Caco-2 (cell line): ENCODE measurements at places on chromosomes 16 and 17.

GRCh38 chr17:76884995-76885893, 17.0 kb downstream of the MGAT5B start:
- DNase-seq = no peak

GRCh38 chr17:43453331-43453812, 30.4 kb upstream of the DHX8 start:
- no peak for DNase-seq

GRCh38 chr16:87295661-87296531, 21.3 kb downstream of the C16orf95 start:
- no peak for DNase-seq

DNA sequence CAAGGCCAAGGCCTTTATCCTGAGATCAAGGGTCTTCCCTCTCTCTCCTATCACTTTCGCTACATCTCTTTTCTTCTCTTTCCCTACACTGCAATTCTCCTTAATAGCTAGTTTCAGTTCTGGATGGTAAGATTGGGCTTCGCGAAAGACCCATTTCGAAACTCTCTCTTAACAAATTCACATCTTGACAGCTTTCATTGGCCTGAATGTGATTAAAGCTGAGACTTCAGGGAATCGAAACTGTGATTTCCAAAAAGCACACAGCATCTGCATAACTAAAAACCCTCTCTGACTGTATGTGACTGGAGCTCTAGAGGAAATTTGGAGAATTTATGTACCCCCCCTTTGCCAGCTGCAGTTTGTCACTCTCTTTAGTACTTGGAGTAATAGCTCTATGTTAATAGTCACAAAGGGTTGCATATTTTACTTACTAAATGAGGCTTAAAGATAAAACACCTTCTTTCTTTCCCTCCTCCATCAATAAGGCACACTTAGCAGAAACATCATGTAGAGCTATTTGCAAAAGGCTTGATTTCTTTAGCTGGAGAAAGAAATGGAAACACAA, 105.3 kb upstream of the FAM20A start:
- no peak for DNase-seq

DNA sequence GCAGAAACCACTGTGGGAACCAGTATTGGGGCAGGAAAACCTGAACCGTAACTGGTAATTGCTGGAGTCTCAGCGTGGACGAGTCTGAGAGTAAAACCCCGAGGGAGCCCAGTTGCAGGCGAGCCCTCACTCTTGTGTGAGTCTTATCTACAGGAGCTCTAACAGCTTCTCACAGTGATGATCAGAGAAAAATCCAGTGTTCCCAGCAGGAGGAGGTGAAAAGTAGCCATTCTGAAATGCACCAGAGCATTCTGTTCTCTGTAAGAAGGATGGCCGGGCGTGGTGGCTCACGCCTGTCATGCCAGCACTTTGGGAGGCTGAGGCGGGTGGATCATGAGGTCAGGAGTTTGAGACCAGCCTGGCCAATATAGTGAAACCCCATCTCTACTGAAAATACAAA, 161.2 kb downstream of the COPRS start:
- no peak for DNase-seq

DNA sequence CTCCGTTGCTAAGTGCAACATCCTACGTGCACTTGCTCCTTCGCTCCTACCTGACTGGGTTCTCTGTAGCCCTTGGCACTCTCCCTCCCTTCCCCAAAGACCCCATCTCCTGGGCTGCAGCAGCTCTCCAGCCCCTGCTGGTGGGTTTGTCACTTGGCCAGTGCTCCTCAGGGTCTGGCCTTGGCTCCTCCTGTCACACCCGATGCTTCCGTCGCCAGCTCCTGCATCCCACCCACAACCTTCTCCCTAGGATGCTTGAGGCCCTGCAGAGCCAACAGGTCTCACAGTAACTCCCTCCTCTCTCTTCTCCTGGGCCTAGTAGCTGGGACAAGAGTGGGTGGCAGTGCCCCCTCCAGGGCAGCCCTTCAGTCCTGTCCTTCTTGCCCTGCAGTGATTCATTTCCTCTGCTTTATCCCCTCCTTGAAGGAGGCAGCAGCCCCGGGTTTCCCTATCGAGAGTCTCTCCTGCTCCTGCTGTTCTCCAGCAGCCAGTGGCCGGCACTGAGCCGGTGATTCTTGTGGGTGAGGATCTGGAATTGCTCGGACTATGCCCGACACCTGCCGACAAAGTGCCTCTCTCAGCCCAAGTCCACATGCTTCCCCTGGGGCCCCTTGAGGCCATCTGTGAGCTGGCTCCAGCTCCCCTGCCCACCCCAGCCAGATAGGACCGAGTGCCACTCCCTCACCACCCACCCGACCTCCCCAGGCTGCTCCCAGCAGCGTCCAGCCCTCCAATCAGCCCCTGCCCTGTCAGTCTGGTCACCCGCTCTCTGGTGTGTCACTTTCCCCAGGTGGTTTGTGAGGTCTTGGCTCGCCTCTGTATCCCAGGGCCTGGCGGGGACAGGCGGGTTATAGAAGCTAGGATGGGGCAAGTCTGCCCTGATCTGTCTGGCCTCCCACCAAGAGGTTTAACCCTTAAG, 3.8 kb downstream of the LITAFD start:
- no peak for DNase-seq

DNA sequence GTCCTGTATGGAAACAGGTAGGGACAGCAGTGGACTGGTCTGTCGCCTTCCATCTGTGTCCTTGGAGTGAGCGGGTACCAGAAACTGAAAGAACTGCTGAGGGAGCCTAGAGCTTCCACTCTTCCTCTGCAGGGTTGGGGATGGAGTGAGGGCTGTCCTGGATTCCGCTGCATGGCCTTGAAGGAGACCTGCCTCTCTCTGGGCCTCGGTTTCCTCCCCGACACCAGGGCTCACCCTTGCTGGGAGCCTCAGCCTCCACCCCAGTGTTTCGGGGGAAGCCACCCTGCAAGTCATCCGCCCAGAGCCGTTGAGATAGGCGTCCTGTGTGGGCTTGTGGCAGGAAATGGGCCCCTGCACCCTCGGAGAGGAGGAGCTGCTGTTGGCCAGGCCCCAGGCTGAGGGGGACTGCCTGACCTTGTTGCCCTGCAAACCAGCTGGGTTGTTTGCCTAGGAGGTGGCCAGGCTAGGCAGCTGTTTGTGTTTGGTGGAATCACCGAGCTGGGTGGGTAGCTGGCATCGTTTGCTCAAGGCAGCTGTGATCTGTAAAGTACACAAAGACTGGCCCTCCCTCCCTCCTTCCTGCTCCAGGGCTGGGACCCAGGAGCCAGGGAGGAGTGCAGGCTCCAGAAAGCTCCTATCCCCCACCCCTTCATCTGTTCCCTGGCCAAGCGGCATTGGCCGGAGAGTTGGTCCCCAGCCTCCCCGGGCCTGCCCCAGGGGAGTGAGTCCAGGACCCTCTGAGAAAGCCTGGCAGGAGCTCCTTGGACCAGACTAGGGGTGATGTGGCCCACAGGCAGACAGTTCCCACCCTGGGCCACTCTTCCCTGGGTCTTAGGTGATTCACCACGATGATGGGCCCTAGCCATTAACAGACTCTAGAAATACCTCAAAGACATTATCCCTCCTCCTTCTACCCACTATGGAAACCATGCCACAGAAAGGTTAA, 1.3 kb downstream of the RAB37 start:
- no peak for DNase-seq

DNA sequence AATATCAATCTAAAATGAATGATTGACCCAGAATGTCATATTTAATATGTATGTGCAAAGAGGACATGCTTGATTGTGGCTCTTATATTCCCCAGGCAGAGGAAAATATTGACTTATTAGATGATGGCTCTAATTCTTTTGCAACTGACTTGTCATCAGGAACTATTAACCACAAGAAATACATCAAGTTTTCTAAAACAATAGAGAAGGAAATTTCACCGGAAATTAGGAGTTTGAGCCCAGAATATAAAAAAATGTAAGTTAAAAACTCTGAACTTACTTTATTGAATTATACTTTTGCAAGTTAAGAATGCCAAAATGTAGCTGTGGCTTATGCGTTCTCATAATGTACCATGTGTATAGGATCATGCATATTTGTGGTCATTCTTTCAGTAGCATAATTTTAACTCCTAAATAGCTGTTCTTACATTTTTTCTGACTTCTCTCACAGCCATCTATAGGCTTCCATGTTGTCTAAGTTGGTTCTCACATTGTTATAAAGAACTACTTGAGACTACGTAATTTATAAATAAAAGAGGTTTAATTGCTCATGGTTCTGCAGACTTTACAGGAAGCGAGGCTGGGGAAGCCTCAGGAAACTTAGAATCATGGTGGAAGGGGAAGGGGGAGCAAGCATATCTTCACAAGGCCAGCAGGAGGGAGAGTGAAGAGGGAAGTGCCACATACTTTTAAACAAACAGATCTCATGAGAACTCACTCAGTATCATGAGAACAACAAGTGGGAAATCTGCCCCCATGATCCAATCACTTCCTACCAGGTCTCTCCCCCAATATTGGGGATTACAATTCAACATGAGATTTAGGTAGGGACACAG, 11.6 kb downstream of the EFCAB13 start:
- no peak for DNase-seq

DNA sequence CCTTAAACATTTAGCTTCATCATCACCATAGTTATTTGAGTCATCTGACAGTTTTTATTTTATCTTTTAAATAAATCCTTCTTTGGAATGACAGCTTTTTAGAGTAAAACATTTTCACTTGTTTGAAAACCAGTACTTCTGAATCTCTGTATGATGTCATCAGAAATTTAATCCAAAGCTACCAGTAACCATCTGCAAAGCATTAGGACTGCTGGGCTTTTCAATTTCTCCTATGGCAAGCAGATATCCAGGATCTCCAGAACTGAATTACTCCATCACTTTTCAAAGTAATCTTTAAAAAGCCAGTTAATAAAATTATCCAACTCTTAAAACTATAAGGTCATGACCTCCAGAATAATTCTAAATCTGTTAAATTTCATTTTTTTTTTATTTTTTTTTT, 51.5 kb downstream of the CHCT1 start:
- no peak for DNase-seq

DNA sequence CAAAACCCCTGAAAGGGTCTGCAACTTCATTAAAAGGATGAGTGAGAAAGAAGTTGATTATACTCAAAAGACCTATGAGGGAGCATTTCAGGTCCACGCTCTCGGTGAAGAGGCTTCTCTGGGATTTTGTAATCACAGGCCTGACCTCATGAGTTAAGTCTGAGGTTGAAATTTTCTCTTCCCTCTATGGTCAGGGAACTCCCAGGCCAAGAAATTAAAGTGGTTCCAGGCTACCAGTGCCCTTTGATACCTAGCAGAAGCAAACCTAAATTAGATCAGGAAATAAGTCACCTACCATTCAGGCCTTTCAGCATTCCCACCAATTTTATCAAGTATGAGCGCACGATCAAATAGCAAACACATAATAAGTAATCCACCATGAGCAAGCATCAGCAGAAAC, 27.9 kb downstream of the MBTD1 start:
- DNase-seq = no peak
